ENCODE measurements at places on chromosomes 2 and 18. TPM values are rescaled to one million over a fixed set of nuclear protein-coding genes. Genes with fewer than 3 reads are reported as not detected.

GRCh38 chr18:45197526-45197970 is 417.7 kb upstream of the SLC14A2 start:
- no peak overlapping the region for H3K27ac ChIP-seq
- no peaks in the 10 kb centered on the region for H3K4me1 ChIP-seq
- no peak overlapping the region for H3K4me3 ChIP-seq
- H3K36me3 ChIP-seq, result no peaks in the 10 kb centered on the region
- H3K27me3 ChIP-seq, result no peaks in the 10 kb centered on the region

RNF103 gene
- total RNA-seq, result 7.1 TPM

DNA sequence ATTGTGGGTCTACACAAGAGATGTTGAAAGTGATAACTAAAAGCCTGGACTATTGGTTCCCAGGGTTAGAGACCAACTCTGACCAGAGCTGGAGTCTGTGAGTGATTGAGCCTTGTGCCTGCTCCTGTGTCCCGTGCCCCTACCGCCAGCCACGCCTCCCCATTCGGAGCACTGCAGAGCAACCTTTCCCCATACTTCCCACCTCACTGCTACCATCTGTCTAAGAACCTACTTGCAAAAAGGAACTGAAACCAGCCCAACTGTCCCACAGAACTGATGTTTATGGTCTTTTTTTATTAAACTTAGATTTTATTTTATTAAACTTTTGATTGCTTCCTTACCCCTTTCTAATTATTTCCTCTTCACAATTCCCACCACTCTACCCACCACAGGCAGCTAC is 300.3 kb upstream of the MGAT5 start:
- no peak overlapping the region for H3K4me3 ChIP-seq
- no peaks in the 10 kb centered on the region for H3K4me1 ChIP-seq
- H3K36me3 ChIP-seq, result no peaks in the 10 kb centered on the region
- no peaks in the 10 kb centered on the region for H3K27me3 ChIP-seq
- DNase-seq, result no peak

TFCP2L1 gene
- total RNA-seq, result 1.9 TPM

DNA sequence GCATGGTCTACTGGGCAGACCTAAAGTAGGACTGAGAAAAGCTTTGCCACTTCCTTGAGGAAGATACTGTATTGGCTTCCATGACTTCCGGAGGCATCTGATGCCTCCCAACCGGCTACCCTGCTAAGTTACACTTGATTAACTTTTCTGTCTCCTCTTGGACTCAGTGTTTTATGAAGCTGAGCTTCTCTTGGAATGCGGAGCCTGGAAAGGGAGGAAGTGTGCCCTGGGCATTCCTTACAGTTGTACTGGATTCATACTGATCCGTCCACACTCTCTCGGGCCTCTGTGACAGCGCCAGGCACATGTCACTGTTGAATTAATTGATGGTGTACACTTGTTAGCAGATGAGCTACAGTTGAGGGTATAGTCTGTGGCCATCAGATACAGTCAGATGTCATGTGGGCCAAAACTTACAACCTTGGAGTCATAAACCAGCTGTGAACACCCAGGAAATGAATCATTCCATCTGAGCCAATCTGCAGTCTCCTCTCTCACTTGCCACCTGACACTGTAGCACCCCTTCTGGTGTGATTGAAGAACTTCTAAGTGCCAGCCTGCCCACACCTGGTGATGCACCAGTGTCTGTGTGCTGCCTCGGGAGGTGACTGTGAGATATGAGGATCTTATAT is 122.5 kb downstream of the FHOD3 start:
- H3K4me3 ChIP-seq, result no peak overlapping the region
- no peaks in the 10 kb centered on the region for H3K27me3 ChIP-seq
- no peaks in the 10 kb centered on the region for H3K36me3 ChIP-seq
- no peak overlapping the region for H3K27ac ChIP-seq
- no peaks in the 10 kb centered on the region for H3K4me1 ChIP-seq

DNA sequence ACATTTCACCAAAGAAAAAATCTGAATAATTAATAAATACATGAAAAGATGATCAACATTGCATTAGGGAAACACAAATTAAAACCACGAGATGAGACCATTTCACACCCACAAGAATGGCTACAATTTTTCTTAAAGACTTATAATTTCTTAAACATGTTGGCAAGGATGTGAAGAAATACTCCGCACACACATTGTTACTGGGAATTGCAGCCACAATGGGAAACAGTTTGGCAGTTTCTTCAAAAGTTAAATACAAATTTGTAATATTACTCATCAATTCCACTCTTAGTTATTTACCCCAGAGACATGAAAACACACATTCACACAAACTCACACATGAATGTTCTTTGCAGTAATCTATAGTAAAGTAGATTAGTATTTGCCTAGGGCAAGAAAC is 363.3 kb upstream of the SMIM21 start:
- no peaks in the 10 kb centered on the region for H3K36me3 ChIP-seq
- no peaks in the 10 kb centered on the region for H3K27me3 ChIP-seq
- H3K27ac ChIP-seq, result no peak overlapping the region
- DNase-seq, result no peak

DNA sequence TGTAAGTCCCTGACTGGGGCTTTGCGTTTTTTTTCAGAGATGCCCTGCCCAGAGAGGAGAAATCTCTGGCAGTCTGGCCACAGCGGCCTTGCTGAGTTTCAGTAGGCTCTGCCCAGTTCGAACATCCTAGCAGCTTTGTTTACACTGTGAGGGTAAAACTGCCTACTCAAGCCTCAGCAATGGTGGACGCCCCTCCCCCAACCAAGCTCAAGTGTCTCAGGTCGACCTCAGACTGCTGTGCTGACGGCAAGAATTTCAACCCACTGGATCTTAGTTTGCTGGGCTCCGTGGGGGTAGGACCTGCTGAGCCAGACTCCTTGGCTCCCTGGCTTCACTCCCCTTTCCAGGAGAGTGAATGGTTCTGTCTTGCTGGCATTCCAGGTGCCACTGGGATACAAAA is 31.7 kb downstream of the L3MBTL4 start:
- no peak overlapping the region for H3K27ac ChIP-seq
- H3K36me3 ChIP-seq, result no peaks in the 10 kb centered on the region
- DNase-seq, result peak; percentile 45
- H3K4me3 ChIP-seq, result no peak overlapping the region

GRCh38 chr2:74497777-74498499 is 1.5 kb downstream of the LBX2 start:
- no peak overlapping the region for H3K27ac ChIP-seq
- peaks cover 72% of the 10 kb centered on the region for H3K27me3 ChIP-seq
- H3K36me3 ChIP-seq, result peaks cover 15% of the 10 kb centered on the region
- peak overlapping the region; percentile 75 for H3K4me3 ChIP-seq

GRCh38 chr2:104847586-104848160 is 6.2 kb upstream of the POU3F3 start:
- no peaks in the 10 kb centered on the region for H3K4me1 ChIP-seq
- H3K36me3 ChIP-seq, result no peaks in the 10 kb centered on the region
- no peak overlapping the region for H3K4me3 ChIP-seq
- no peak for DNase-seq
- peaks cover 74% of the 10 kb centered on the region for H3K27me3 ChIP-seq

DNA sequence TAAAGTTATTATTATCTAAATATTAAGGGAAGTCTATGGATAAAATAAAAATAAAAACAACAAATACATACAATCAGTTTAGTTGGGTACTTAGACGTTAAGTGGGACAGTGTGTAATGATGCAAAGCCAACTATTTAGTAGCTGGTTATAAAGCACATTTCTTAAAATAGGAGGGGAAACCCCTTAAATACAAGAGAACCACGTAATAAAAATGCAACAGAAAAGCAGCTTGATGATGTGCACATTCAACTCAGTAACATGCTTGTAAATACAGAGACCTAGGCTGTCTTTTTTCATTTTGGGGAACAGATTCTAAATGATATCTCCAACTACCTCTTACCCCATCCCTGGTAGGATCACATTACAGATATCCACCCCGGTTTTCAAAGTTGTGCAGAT is 134.3 kb upstream of the AQP4 start:
- no peak overlapping the region for H3K27ac ChIP-seq
- H3K4me1 ChIP-seq, result no peaks in the 10 kb centered on the region
- no peaks in the 10 kb centered on the region for H3K27me3 ChIP-seq
- DNase-seq, result no peak

GRCh38 chr2:222038067-222038802 is 260.6 kb downstream of the PAX3 start:
- no peak overlapping the region for H3K4me3 ChIP-seq
- H3K27ac ChIP-seq, result no peak overlapping the region
- no peaks in the 10 kb centered on the region for H3K36me3 ChIP-seq
- no peaks in the 10 kb centered on the region for H3K4me1 ChIP-seq
- DNase-seq, result no peak

DNA sequence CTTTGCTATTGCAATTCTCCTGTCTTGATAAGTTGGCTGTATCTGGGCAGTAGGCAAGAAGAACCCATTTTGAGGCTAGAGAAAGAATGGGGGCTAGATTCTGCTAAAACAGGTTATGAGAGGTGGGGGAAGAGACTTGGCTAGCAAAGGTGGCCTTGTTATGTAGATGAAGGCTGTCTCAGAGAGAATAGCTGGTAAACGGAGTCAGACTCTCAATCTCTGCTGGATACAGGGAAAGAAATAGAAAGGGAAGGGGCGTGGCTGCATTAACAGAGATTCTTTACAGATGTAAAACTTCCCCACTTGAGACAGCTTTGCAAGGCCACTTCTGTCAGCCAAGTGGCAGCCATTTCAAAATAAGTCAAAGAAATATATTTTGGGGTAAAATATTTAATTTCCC is 38.1 kb upstream of the ARHGAP25 start:
- no peaks in the 10 kb centered on the region for H3K4me1 ChIP-seq
- no peak overlapping the region for H3K27ac ChIP-seq
- no peak overlapping the region for H3K4me3 ChIP-seq
- H3K36me3 ChIP-seq, result peaks cover 30% of the 10 kb centered on the region

CSRNP3 gene
- total RNA-seq, result 2.3 TPM
